ENCODE measurements at places on chromosomes 4 and X.

DNA sequence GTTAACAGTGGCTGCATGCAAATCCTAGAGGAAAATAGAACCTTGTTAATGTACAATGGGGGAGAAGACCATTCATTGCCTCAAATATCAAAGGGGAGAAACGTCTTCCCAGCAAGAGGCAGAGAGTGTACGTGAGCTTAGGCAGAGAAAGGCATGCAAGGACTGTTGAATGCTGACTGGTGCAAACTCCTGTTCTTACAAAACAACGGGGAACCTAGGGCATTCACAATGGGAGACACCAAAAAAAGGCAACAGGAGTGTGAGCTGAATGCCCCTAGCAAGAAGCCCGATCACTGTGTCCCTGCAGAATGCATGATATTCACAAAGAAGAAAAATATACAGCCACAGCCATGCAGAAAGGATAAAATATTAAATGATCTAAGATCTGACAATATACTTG, 184.9 kb downstream of the NSUN7 start:
- DNase-seq = no peak

DNA sequence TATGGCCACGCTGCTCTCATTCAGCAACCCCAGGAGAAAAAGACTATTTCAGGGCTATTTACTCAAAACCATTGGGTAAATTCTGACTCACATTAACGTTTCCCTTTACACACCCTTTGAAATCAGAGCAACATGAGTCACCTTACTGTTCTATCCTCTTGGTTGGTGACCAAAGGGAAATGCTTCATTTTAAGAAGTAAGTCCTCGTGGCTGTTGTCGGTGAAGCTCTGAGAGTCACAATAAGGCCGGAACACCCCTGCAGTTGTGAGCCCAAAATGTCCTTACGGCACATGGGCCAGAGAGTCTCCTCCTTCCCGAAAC, 56.3 kb upstream of the SPRY1 start:
- no peak for DNase-seq

DNA sequence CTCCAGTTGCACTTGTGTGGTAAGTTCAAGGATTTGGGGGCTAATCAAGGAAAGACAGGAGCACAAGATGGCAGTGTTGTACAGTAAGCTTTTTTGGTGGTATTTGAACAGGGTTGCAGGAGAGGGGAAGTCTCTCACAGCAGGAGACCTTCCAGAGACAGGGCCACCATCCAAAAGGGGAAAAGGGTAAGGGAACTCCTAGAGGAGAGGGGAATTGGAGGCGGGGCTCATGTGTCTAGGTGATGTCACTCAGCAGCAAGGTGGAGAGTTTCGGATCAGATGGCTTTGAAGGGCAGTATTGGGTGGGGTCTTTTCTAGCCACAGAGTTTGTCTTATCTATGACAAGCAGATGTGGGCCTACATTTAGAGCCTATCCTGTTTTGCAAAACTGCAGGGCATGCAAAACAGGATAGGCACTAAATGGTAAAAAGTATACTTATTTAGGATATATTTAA, 13.4 kb upstream of the RNF175 start:
- DNase-seq = no peak

GRCh38 chrX:57172544-57172943, 35.3 kb upstream of the SPIN2A start:
- DNase-seq = no peak

GRCh38 chrX:136262243-136262642, 11.0 kb upstream of the MAP7D3 start:
- no peak for DNase-seq

GRCh38 chr4:179399054-179399782, 1957.0 kb upstream of the AGA start:
- no peak for DNase-seq

GRCh38 chr4:30724247-30724646, 4.1 kb downstream of the PCDH7 start:
- no peak for DNase-seq

DNA sequence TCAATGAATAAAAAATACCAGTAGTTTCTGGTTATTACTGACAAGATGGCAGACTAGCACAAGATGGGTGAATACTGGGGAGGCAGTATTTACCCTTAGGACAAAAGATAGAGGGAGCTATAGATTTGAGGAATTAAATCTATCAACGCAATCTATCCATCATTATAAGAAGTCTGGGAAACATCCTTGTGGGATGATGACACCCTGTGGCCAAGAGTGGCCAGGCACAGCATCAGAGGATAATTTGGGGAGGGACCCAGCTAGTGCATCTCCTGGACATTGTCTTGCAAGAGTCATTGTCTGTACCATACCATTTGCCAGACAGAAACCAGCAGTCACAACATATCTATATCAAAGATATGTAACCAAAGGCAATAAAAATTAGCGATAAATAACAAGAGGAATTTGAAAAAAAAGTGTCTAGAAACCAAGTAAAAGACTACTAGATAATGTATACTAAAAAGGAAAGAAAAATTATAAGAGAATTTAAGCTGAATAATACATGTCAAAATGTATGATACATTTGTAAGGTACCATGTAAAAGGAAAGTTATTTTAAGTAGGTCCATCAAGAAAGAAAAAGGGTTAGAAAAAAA, 22.9 kb downstream of the KCTD8 start:
- no peak for DNase-seq

GRCh38 chrX:107978707-107979307, 3.4 kb downstream of the TEX13B start:
- DNase-seq = no peak

- no peak for DNase-seq
Observed at GRCh38 chr4:186932631-186933187, 209.1 kb upstream of the FAT1 start.

- no peak for DNase-seq
Observed at GRCh38 chrX:22516893-22517292, 244.2 kb downstream of the CBLL2 start.

DNA sequence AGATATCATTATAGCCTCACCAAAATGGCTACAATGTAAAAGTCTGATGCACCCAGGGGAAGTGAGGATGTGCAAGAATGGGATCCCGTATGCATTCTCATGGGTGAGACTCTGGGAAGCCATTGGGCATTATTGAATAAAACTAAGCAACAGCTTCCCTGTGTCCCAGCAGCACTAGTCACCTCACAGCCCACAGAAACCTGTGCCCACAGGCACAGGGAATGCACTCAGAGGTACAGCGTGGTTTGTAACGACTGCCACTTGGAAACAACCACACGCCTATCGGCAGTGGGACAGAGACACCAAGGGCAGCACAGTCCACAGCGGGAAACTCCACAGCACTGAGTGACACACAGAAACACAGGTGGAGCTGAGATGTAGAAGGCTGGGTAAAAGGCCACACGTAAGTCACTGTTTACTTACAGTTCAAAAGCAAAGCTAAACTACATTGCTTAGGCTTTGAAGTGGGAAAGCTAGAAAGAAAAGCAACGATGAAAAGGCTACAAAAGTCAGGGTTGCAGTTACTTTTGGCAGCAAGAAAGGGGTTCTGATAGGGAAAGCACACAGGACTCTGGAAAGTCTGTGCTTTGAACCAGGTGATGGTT, 69.2 kb downstream of the HAUS3 start:
- DNase-seq = no peak

GRCh38 chr4:101793397-101793796, 2.9 kb downstream of the BANK1 start:
- no peak for DNase-seq

GRCh38 chrX:47218920-47219815, 687 bp downstream of the CDK16 start:
- DNase-seq = peak; percentile 43

DNA sequence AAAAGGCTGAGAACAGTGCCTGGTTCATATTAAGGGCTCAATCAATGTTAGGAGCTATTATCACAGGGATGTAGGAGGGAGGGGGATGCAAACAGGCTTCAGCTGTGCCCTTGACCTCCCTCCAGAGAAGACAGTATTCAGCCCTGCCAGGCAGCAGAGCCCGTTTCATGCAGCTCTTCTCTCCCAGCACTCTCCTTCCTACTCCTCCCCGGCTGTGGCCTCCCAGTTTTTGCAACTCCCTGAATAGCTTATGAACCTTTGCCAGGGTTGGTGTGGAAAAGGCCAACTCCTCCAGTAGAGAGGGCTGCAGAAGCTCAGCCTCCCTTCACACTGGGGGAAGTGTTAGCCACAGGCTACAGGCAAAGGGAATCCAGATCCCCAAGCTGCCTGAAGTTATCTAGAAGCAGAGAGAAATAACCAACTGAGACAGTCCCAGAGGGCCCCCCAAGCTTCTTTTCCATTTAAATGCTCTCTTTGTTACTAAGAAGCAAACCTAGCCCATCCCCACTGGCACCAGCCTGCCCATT, 31.7 kb upstream of the APLN start:
- no peak for DNase-seq

DNA sequence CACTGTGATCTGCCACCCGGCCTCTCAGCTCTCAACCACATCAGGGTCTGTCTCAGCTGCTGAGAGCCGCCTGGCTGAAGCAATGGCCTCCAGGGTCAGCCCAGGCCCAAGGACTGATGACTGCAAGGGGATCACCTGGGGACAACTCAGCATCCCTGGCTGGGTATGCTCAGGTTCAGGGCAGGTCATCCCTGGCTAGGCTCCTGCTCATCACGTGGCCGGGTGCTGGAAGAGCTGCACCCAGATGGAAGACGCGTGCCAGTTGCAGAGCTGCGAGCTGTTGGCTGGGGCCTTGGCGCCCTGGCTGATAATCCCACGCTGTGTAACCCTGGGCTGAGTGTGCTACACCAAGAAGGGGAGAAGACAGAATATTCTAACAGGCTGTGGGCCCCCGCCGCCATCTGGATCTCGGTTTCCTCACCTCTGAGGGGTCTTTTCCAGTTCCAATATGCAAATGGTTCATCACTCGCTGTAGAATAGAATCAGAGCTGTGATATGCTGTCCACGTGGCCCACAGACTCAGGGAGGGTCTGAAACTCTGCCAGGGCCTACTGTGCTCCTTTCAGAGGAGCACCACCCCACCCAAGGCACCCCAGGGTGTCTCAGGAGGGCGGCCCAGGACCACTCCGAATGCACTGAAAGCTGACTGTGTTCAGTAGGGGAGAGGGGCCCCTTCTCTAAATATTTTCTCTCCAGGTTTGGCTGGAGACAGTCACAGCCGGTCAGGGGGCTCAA, 338.8 kb downstream of the BCOR start:
- no peak for DNase-seq

GRCh38 chrX:121853762-121854613, 806.6 kb downstream of the GLUD2 start:
- no peak for DNase-seq

DNA sequence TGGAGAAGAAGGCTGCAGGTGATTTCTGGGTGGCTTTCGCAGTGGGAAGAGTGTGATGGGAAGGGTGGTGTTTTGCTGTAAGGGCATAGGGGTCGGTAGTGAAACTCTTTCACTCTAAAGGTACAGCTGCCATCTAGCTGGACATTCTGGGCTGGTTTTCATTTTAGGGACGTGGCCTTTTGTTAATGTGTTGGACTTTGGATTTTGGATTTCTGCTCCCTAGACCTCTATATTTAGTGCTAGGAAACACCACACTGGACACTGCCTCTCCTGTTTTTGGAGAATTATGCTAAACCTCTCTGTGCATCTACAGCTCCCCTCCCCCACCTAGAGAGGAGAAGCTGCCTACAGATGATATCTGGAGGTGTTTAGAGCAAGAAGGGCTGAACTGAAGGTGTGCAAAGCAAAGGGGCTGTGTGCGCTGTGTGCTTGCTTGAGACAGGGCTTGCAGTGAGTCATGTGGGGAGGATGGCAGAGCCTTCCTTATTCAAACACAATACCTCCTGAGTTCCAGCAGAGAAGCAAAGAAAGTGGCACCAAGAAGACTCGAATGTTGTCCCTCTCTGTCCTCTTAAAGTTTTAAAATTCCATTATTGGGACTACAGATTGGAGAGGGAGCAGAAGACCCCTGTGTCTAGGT, 47.9 kb downstream of the STARD8 start:
- DNase-seq = no peak

DNA sequence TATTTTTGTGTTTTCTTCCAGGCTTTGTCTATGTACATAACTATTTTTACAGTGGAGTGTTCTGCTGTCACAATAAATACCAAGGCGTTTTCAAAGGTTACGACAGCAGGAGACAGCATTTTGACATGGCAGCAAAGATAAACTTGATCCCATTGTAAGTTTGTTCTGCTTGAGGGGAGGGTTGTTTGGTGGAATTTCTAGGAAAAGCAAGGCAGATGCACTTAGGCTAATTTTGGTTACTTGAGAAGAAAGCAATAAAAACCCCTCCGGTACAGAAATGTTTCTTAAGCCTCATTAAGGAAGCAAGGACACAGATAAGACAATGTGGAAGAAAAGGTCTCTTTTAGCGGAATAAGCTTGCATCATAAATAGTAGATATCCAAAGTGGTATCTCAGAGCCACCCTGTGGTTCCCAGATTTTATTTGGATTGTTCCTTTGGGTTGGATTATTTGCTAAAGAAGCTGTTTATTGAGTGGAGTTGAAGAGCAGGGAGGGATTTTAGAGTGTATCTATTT, 54.3 kb downstream of the CLCN5 start:
- no peak for DNase-seq

DNA sequence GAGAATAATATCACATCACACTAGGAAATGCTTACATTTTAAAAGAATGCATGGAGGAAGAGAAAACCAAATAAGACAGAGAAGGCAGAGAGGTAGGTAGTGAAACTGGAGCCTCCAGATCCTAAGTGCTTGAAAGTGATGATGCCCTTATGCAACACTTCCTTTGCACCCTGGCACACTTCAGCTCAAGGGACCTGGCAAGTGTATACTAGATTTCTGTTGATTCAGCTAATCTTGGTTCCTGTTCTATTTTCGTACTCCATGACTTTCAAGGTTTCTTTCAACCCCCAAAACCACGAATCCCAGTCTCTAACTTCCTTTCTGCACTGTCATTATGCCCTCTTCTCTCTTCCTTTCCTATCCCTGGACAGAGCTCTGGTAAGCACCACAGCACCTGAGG, 36.9 kb upstream of the SH3KBP1 start:
- DNase-seq = no peak

- DNase-seq = no peak
Observed at GRCh38 chr4:113975578-113975977, 3.9 kb downstream of the ARSJ start.

DNA sequence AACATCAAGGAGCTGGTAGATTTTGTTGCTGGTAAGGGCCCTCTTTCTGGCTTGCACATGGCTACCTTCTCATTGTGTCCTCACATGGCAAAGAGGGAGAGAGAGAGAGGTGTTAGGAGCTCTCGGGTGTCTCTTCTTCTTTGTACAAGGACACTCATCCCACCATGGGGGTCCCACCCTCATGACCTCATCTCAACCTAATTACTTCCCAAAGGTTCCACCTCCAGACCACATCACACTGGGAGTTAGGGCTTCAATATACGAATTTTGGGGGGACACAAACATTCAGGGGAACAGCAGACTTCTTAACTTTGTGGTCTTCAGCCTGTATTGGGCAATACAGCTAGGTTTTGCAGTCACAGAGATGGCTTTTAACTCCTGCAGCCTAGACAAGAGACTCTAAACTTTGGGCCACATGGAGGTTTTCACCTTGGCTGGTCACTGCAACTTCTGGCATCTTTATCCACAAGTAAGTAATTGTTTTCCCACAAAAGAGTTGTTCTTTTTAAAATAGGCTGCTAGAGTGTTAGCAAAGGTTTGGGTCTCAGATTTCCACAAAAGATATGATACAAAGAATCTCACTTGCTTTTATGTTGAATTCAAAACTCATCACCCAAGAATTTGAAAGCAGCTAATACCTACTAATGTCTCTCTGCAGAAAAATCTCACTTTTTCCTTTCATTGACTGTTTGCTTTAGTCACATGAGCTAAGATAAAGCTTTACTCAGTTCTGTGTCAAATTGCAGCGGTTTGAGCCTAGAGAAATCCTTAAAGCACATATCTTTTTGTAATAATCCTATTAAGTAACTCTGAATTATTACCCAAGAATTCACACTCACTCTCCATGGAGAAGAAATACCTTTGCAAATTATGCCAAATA, 39.6 kb upstream of the BBS12 start:
- DNase-seq = no peak

GRCh38 chr4:147790412-147790811, 58.5 kb downstream of the ARHGAP10 start:
- DNase-seq = no peak
